ENCODE measurements at places on chromosomes 1 and 21. TPM values are rescaled to one million over a fixed set of nuclear protein-coding genes. Genes with fewer than 3 reads are reported as not detected.

Gene LRIG2
- polyA plus RNA-seq, result 7.1 TPM

Gene DCST1
- polyA plus RNA-seq, result not detected

Gene CNTN2
- polyA plus RNA-seq, result not detected

Gene TRIM46
- 5.4 TPM for polyA plus RNA-seq

Gene GSTM2
- polyA plus RNA-seq, result 62.3 TPM

Gene TPM3
- 376 TPM for polyA plus RNA-seq
